ENCODE measurements at places on chromosomes 7 and 10. TPM values are rescaled to one million over a fixed set of nuclear protein-coding genes. Genes with fewer than 3 reads are reported as not detected.
A peak's percentile ranks its signal among the peaks of the same experiment; 100 is the strongest.

DNA sequence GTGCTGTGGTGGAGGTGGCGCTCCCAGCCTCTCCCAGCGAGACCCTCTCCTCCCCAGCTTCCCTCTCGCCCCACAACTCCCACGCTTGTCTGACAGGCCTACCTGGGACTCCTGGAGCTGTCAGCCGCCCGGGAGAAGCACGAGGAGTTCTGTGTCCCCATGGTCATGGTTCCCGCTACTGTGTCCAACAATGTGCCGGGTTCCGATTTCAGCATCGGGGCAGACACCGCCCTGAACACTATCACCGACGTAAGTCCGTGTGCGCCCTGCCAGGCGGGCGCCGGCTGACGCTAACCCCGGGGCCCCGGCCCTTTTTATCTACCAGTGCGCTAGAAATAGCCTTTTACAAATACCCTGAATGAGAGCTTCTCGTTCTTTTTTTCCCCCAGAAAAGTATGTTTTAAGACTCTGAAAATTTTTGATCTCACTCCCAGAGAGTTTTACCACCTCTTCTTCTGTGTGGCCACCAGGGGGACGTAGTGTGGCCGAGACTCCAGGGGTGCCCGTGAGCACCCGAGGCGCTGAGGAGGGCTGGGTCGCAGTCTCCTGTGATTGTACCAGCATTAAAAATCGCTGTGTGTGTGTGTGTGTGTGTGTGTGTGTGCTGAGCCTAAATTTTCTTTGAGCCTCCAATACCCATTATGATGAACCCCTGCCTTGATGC lies 52.6 kb downstream of the PFKP start:
- no peak for ATAC-seq
- H3K27me3 ChIP-seq: no peaks in the 10 kb centered on the region
- H3K4me3 ChIP-seq: no peak overlapping the region
- H3K36me3 ChIP-seq: no peaks in the 10 kb centered on the region
- H3K27ac ChIP-seq: no peak overlapping the region
- H3K4me1 ChIP-seq: peaks cover 17% of the 10 kb centered on the region

- ATAC-seq: peak; percentile 48
- no peaks in the 10 kb centered on the region for H3K36me3 ChIP-seq
- H3K27ac ChIP-seq: peak overlapping the region; percentile 65
Observed at GRCh38 chr10:79184145-79184625, 115.4 kb downstream of the ZMIZ1 start.

- no peak overlapping the region for H3K4me3 ChIP-seq
- H3K36me3 ChIP-seq: no peaks in the 10 kb centered on the region
- H3K27me3 ChIP-seq: no peaks in the 10 kb centered on the region
- H3K27ac ChIP-seq: peak overlapping the region; percentile 78
Observed at GRCh38 chr10:509361-510102, 179.9 kb downstream of the DIP2C start.

CPA4 gene
- not detected for total RNA-seq

DNA sequence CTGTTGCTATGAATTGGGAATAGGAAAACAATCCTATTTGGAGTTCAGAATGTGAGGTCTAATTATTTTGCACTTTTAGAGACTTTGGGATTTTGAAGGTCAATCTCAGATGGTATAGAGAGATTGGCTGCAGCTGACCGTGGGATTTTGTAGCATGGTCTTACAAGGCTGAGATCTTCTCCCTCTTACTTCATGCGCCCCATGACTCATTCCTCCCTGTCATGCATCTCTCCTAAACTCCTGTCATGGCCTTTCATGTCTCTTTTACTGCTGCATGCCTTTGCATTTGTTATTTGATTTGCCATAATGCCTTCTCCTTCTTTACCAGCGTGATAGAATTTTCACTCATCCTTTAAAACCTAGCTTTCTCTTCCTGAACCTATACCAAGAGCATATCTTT lies 133.1 kb downstream of the BBS9 start:
- H3K27me3 ChIP-seq: no peaks in the 10 kb centered on the region
- H3K36me3 ChIP-seq: no peaks in the 10 kb centered on the region
- no peak for ATAC-seq
- H3K4me3 ChIP-seq: no peak overlapping the region
- no peak overlapping the region for H3K27ac ChIP-seq
- no peaks in the 10 kb centered on the region for H3K4me1 ChIP-seq

LIPM gene
- total RNA-seq: not detected

ATOH7 gene
- total RNA-seq: not detected

SPDYE11 gene
- total RNA-seq: not detected

DNA sequence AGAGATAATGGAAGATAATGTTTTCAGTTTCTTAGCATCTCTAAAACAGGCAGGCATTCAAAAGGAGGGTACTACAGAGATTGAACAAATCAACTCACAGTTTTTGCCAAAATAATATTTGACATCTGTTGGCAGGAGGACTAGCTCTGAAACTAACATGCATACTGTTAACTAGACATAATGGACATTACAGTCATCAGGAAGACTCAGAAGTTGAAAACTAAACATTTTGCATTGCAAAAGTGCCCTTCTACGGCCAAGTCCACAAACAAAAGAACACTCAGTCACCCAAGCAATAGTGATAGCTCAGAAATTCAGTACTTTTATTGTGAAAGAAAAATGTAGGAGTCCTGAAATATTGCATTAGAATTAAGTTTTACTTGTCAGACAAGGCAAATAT lies 399.0 kb downstream of the HGF start:
- no peaks in the 10 kb centered on the region for H3K4me1 ChIP-seq
- no peaks in the 10 kb centered on the region for H3K36me3 ChIP-seq
- no peak for ATAC-seq
- no peaks in the 10 kb centered on the region for H3K27me3 ChIP-seq

DNA sequence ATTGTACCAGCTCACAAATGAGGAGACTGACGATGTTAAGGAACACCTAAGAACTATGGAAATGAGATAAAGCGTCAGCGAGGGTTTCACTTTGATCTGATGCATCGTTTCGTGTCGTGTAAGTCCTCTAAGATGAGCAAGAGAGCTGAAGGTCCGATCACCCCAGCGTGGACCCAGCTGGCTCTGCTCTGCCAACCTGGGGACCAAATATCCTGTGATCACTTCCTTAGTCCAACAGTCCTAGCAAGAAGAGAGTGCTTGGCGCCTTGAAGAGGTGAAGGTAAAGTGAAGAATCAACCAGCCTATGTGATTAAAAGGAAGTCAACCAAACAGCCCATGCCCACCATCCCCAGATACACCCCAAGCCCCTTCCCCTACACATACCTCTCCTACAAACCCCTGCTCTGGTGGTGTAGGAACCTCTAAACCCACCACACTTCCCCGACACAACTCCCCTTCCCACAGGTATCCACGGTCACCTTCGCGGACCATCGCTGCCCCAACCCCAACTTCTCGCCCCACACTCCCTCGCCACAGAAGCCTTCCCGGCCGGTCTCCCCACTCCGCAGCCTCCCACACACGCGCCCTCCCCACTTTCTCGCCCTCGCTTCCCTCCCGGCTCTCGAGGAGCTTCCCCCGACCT lies 722 bp downstream of the UPF2 start:
- H3K4me3 ChIP-seq: peak overlapping the region; percentile 99
- H3K27me3 ChIP-seq: peaks cover 9% of the 10 kb centered on the region
- peaks cover 46% of the 10 kb centered on the region for H3K4me1 ChIP-seq
- ATAC-seq: no peak
- H3K36me3 ChIP-seq: no peaks in the 10 kb centered on the region

- H3K27ac ChIP-seq: no peak overlapping the region
- peaks cover 32% of the 10 kb centered on the region for H3K4me1 ChIP-seq
- ATAC-seq: no peak
- H3K27me3 ChIP-seq: peaks cover 69% of the 10 kb centered on the region
- H3K4me3 ChIP-seq: peak overlapping the region; percentile 52
Observed at GRCh38 chr10:132187430-132188138, 836 bp downstream of the DPYSL4 start.

DNA sequence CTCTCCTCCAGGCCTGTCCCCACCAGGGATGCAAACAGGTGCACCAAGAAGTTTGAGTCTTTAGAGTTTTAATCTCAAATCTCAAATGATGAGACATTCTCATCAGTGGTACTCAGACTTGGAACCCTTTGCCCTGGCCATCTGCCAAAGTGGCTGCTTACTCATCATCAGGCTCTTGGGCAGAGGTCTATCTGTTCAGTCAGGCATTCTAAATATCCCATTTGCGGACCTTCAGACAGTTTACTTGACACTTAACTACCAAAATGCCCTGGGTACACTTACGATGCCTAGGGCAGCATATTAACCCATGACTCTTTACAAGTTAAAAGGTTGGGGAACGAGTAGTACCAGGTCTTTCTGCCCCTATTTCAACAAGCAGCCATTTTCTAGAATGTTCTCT lies 61.2 kb upstream of the YAE1 start:
- H3K4me1 ChIP-seq: no peaks in the 10 kb centered on the region
- no peak overlapping the region for H3K4me3 ChIP-seq
- no peak overlapping the region for H3K27ac ChIP-seq
- no peak for ATAC-seq
- H3K36me3 ChIP-seq: no peaks in the 10 kb centered on the region

DNA sequence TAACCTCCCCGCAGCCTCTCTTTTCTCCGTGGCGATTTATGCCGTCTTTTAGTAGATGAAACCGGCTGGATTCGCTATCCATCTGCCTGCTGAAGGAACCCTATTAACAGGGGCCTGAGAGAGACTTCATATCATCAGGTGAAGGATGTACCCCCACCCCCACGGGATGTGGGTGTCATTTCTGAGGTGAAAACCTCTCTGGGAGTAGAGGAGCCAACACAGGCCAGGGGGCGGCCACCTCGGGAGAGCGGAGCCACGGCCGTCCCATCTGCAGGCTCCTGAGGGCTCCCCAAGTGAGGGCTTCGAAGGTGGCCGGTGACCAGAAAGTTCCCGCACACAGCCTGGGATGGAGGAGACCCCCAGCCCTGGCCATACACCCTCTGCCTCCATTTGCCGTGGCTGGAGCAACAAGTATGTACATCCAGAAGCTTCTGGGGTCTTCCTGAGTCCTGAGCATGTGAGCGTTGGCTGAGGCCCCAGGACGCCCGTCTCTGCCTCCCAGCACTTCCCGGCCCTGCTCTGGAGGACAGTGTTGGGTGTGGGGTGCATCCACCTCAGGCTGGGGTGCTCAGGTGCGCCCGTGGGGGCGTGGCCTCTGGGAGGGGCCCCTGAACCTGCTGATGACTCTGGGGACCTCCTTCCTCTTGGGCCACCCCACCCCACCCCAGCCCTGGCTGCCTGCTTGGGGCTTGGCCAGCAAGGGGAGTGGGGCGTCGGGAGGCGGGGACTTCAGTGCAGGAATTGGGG lies 84.7 kb downstream of the NKX6-2 start:
- no peaks in the 10 kb centered on the region for H3K27me3 ChIP-seq
- H3K4me3 ChIP-seq: no peak overlapping the region
- ATAC-seq: no peak
- peaks cover 75% of the 10 kb centered on the region for H3K36me3 ChIP-seq

GRCh38 chr7:131186816-131187215 lies 140.9 kb upstream of the MKLN1 start:
- H3K27me3 ChIP-seq: no peaks in the 10 kb centered on the region
- peaks cover 18% of the 10 kb centered on the region for H3K4me1 ChIP-seq
- no peak overlapping the region for H3K27ac ChIP-seq
- no peak for ATAC-seq
- H3K4me3 ChIP-seq: no peak overlapping the region

GTF2IRD1 gene
- total RNA-seq: 49.0 TPM

GRCh38 chr7:27518561-27519350 lies 143.9 kb downstream of the HIBADH start:
- H3K4me3 ChIP-seq: no peak overlapping the region
- no peak overlapping the region for H3K27ac ChIP-seq
- H3K36me3 ChIP-seq: peaks cover under 1% of the 10 kb centered on the region

DNA sequence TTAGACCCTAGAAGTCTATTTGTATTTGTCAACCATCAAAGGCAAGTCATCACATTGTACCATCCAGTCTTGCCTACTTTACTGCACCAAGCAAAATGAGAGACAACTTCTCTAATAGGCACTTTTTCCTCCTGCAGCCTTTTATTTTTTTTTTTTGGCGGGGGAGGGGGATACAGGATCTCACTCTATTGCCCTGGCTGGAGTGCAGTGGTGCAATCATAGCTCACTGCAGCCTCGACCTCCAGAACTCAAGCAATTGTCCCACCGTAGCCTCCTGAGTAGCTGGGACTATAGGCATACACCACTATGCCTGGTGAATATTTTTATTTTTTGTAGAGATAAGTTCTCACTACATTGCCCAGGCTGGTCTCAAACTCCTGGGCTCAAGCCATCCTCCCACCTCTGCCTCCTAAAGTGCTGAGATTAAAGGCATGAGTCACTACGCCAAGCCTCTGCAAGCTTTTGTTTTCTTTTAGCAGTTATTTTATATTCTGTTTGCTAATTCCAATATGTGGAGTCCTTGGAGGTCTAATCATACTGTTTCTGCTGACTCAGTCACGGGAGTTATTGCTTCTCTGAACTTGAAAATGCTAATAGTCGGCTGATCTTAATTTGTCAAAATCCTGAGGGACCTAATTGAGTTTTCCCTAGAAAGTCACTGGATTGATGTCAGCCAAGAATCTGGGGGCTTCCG lies 14.2 kb downstream of the KPNA7 start:
- H3K4me1 ChIP-seq: no peaks in the 10 kb centered on the region
- no peaks in the 10 kb centered on the region for H3K36me3 ChIP-seq
- H3K27ac ChIP-seq: no peak overlapping the region
- H3K27me3 ChIP-seq: peaks cover 3% of the 10 kb centered on the region
- H3K4me3 ChIP-seq: no peak overlapping the region

DNA sequence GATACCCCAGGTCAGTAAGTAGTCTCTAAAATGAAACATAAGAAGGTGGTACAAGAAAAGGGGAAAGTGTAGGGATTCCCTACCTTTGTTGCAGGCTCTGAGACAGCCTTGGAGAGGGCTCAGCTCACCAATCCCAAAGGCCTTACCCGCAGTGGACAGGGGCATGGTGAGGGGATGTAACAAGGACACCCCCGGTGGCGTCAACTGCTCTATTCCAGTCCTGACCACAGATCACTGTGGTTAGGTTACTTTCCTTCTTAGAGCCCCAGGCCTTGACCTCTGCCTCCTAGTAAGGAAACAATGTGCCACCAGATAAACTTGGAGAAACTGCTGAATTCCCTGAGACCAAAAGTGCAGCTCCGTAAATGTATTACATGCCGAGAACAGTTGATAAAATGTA lies 17.5 kb downstream of the PLXNA4 start:
- H3K4me1 ChIP-seq: no peaks in the 10 kb centered on the region
- no peak for ATAC-seq

DNA sequence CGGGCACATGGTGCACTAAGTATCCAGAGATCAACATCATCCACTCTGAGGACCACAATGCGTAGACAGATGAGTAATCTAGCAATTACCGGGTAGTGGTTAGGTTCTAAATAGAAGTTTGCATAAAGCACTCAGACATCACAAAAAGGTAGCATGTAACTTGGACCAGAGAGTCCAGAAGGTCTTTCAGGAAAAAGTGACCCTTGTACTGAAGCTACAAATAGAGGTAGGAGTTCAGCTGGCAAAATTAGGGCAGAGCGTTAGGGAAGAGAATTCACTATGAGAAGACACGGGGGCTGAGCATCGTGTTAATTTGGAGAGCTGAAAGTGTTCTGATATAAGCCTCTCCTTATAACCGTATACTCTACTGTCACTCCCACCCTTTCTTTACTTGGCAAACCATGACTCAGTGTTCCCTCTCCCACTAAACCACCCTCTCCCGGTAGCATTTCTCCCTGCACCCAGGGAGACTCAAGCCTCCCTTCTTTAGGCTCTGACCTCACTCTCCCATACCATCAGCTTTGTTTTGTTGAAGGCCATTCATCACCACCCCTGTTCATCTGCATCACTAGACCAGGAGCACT lies 222.2 kb upstream of the FZD1 start:
- no peaks in the 10 kb centered on the region for H3K4me1 ChIP-seq
- no peaks in the 10 kb centered on the region for H3K27me3 ChIP-seq
- no peaks in the 10 kb centered on the region for H3K36me3 ChIP-seq
- H3K27ac ChIP-seq: no peak overlapping the region
- H3K4me3 ChIP-seq: no peak overlapping the region

NEUROD6 gene
- total RNA-seq: not detected
